Stimulated activated CD4-positive, alpha-beta T cell treated with anti-CD3 and anti-CD28 coated beads, Interleukin-12 subunit alpha, Interleukin-12 subunit beta, amount 100 ng/mL, for 48 hours (primary cell): ENCODE measurements at places on chromosomes 1 and 21.

DNA sequence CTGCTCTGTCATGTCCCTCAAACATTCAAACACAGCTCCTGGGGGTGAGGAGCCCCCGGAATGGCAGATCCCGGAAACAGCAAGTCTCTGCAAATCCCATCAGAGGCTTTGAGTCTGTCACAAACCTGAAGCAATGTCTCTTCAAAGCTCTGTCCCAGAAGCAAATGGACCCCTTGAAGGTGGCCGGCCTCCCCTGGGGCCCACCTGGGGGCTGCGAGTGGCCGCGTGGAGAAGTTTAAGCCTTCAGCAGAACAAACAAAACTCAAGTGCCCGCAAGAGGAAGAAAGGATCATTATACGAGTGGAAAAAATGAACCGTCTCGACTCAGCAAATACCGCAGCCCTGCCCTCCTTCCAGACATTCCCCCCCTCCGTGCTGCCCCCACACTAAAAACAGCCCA is 53.3 kb downstream of the PRDM16 start:
- no peak for DNase-seq

DNA sequence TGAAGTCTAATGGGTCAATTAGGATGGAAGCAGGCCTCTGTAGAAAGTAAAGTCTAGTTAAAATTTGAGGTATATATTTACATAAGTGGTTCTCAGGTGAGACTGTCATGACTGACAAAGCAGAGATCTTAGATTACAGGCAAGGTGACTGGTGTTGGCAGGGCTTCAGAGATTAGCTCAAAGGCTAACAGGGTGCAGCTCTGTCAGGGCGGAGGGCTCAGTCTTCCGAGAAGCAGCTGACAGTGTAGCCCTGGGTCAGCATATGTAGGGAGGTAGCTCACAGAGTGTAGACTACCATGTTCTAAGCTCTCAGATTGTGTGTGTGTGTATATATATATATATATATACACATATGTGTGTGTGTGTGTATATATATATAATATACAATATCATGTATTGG is 54.7 kb downstream of the RBM11 start:
- no peak for DNase-seq

GRCh38 chr1:161482610-161483009 is 22.6 kb upstream of the FCGR2A start:
- no peak for DNase-seq

DNA sequence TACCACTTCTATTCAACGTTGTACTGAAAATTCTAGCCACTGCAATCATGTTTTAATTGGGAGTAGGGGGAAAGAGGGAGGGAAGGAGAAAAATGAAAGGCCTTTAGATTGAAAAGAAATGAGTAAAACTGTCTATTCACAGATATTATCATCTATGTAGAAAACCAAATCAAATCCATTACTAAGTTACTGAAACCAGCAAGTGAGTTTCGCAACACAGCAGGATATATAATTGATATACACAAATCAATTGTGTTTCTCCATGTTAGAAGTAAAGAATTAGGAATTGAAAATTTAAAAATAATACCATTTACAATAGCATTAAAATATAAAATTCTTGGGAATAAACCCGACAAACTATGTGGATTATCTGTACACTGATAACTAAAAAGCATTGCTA is 19.2 kb downstream of the SFT2D2 start:
- no peak for DNase-seq

DNA sequence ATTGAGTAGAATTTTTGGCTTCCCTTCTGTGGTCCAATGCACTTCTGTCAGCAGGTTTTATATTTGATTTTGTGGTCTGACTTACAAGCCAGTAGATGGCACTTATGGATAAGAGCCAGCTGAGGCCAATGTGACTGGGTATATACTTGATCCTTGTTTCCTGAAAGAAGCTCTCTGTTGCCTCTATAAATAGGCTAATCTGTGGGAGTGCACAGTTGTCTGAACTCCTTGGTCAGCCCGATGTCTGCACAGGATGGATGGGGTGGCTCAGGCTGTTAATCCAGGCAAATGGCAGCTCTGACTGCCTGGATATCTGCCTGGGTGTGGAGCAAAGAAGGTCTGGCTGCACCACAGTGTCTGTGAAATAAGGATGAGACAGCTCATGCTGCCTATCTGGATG is 1183.7 kb upstream of the PRMT6 start:
- DNase-seq: no peak

DNA sequence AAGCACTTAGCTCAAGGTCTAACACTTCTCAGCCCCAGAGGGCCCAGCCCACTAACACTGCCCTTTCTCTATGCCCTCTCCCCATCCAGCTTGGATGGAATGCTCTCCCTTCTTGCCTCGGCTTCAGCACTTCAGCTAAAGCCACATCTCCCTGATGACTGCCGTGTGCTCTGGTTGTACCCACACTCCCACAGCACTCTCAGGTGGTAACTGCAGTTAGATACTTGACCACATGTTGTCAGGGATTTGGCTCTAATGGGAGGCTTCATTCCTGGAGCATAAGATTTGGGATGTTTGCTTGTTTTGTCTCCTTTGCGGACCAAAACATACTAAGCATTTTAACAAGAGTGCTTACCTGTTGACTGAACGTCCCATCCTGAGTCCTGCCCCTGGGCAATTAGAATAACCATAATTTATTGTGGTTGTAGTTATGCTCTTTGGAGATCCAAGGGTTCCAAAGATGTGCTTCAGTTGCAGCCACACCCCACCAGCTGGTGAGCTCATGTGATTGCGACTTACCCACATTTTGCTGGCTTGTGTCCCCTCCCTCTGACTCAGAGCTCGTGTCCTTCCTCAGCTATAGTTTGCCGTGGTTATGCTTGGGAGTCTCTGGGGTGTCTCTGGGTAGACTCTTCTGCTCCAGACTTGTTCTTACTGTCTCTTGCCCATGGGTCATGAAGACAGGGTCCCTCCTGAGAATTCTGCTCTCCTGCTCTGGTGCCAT is 7.7 kb upstream of the SLC26A9 start:
- no peak for DNase-seq

- DNase-seq: no peak
These were observed 119.2 kb downstream of the DMRTB1 start for GRCh38 chr1:53578358-53578757.

DNA sequence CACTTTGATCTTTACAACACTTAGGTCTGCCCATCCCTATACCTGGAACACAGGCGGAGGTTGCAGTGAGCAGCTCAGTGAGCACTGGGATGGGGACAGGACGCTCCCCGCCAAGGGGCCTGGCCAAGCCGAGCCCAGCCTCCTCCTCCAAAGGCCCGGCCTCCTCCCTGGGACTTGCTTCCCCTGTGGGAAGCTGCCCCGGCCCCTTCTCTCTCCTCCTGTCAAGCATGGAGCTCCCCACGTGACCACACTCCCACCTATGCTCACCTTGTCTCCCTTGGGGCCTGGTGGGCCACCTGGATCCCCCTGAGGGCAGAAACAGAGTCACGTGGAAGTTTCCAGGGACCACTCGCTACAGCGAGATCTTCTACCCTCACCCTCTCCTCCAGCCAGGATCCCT is 12.9 kb downstream of the COL16A1 start:
- no peak for DNase-seq

GRCh38 chr1:54070171-54070837 is 16.9 kb downstream of the TCEANC2 start:
- no peak for DNase-seq

DNA sequence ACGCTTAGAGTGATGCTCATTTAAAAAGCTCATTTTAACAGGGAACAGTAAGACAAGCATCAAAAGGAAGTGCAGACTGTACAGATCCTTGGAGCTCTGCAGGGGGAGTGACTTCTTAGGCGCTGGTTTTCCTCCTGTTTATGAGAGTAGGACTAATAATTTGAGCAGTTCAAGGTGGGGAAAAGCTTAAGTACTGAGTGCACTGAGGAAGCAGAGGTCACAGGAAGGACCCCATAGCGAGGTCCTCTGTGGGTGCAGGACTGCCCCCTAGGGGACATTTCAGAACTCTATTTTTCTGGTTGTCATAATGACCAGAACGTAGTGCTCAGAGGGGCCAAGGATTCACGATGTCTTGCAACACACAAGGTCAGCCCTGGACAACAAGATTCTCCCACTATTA is 112.1 kb downstream of the HLCS start:
- DNase-seq: peak; percentile 42

GRCh38 chr1:147080006-147080661 is 92.1 kb downstream of the PRKAB2 start:
- DNase-seq: no peak

- no peak for DNase-seq
These were observed 69.0 kb downstream of the MAGI3 start for GRCh38 chr1:113459279-113459678.

DNA sequence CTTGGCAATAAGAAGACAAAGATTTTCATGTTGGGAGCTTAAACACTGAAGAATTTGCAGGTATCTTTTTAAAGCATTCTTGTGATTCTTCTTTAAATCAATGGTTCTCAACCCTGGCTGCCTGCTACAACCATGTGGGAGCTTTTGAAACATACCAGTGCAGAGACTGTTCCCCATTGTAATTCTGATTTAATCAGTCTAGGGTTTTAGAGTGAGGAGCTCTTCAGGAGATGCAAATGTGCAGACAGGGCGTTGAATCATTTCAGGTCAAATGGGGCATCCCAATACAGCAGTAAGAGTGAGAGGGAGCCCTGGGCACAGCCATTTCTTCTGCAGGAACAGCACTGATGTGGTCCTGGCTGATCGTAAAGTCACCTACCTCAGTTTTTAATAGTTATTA is 24.3 kb downstream of the KCNJ6 start:
- DNase-seq: no peak

- DNase-seq: no peak
These were observed 8.8 kb upstream of the LMX1A start for GRCh38 chr1:165365341-165365740.

GRCh38 chr1:7988576-7988975 is 27.1 kb downstream of the PARK7 start:
- DNase-seq: no peak

DNA sequence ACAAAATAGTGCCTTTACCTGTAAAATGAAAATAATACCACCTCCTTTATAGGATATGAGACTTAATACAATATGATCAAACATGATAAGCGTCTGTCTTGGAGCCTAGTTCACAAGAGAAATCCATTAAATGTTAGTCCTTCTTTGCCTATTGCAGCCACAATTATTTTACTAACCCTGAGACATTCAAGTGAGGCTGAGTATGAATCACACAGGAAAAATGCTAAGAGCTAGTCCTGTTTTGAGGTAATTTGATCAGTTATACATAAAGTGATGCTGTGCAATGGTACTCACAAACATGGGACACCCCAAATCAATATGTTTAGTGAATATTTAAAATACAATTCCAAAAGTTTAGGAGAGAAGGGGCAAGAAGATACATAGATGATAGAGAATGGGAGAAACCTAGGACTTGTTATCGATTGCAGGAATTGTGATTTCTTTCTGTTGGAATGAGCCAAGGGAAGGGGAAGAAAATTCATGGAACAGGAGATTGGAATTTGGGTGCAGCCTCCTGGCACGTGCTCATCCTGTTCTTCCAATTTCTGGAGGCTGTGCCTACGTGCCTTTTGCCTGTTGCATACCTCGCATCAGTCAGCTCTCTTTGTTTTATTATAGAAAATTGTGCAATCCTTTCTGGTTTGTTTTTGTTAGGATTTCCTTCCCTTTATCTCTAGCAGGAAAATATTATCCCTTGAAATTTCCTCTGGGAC is 39.9 kb upstream of the BACH1 start:
- DNase-seq: no peak

- DNase-seq: no peak
These were observed 51.6 kb downstream of the FAM163A start for GRCh38 chr1:179794669-179795068.

- no peak for DNase-seq
These were observed 725.2 kb downstream of the PTPRU start for GRCh38 chr1:29961293-29962059.

DNA sequence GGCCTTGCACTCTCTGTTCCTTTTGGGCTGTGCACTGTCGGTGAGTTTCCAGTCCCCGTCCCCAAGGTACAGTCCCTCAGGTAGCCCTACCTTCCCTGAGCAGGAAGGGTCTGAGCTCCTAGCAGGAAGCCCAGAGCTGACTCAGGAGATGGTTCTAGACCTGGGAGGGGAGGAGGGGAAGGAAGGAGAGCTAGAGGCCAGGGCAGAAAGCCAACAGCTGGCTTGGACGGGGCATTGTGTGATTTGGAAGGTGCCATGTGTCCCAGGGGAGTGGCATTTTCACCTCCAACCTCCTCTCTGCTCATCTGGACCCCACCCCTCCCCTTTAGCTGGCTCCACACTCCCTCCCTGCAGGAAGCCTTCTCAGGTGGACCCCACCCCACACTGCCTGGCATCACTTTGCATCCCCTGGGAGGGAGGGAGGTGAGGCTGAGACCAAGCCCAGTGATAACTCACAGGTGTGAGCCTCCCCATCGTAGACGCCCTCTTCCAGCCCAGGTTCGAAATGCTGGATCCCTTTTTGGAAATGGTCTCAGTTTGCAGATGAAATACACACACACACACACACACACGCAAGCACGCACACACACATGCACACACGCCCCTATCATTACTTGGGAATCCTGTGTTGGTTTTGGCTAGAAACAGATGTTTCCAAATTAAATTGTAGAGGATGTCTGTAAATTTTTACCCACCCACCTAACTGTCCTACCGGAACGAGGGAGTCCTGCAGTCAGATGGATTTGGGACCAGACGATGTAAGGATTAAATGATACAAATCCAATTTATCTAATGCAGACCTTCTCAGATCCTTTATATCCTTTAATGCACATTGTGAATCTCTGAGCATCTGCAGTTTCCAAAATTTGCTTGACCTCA is 19.7 kb upstream of the IFNLR1 start:
- no peak for DNase-seq

- no peak for DNase-seq
These were observed 5.8 kb downstream of the IFI16 start for GRCh38 chr1:159015440-159015909.

DNA sequence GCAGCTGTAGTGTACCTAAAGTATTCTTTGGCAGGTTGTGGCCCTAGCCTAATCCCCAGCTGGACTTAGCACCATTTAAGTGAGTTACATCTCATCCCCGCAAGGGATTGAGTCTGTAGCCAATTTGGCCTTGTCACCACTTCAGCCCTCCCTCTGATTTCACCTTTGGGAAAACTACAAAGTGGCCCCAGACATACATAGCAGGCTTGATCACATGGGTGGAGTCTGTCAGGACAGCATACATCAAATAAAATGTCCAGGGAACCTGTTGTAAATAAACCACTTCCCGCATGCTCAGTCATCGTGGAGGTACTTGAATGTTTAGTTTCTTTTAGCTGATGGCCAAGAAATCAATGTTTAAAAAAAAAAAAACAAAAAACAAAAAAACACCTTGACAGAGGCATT is 142.5 kb downstream of the DHRS3 start:
- DNase-seq: no peak

- DNase-seq: no peak
These were observed 960 bp downstream of the RCAN1 start for GRCh38 chr21:34613679-34614627.

GRCh38 chr1:99648107-99648506 is 2.2 kb downstream of the PALMD start:
- no peak for DNase-seq

DNA sequence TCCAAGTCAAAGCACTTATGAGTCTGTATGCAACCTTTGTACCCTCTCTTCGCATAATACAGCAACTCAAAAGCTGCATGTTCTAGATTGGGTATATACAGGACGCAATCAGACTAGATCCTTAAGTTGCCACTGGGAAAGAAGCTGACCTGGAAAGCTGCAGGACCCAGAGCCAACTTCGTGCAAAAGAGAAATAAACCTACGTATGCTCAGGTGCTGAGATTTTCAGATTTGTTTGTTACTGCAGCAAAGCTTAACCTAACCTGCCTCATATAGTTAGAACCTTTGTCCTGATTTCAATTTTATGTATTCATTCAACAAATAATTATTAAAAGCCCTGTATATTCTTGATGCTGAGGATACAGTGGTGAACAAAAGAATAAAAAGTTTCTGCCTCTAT is 139.7 kb downstream of the SLC30A10 start:
- DNase-seq: no peak
